ENCODE measurements at places on chromosomes 11 and 22. TPM values are rescaled to one million over a fixed set of nuclear protein-coding genes. Genes with fewer than 3 reads are reported as not detected.
A peak's percentile ranks its signal among the peaks of the same experiment; 100 is the strongest.

The ZNF280B gene
- total RNA-seq: 0.96 TPM

The PAX6 gene
- not detected for total RNA-seq

The PDE3B gene
- 5.9 TPM for total RNA-seq

The TREH gene
- total RNA-seq: not detected

DNA sequence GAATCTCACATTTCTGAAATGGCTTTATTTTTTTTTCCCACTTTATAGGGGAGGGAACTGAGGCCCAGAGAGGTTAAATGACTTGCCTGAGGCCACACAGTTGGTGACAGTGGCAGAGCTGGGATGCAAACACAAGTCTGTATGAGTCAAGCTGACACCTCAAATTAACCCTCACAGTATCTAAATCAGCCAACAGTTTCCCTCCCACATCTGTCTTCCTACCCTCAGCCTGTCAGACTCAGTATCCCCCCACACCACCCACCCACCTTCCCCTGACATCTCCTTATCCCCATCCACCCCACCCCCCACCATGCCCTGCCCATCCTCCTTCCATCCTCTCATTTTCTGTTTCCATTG lies 95.2 kb downstream of the TP53I11 start:
- DNase-seq: no peak

The TOMT gene
- total RNA-seq: not detected

GRCh38 chr11:2586793-2587131 lies 113.0 kb downstream of the KCNQ1OT1 start:
- no peak for DNase-seq

GRCh38 chr11:71437879-71438278 lies 10.3 kb downstream of the DHCR7 start:
- no peak for DNase-seq

The POGLUT3 gene
- total RNA-seq: 11.9 TPM

GRCh38 chr11:59456661-59457060 lies at the start of gene OR4D6:
Gene OR4D6, plus strand, starts transcription at chr11:59456961. Its CDS starts 0 bp downstream, at chr11:59456961.
- no peak for DNase-seq

DNA sequence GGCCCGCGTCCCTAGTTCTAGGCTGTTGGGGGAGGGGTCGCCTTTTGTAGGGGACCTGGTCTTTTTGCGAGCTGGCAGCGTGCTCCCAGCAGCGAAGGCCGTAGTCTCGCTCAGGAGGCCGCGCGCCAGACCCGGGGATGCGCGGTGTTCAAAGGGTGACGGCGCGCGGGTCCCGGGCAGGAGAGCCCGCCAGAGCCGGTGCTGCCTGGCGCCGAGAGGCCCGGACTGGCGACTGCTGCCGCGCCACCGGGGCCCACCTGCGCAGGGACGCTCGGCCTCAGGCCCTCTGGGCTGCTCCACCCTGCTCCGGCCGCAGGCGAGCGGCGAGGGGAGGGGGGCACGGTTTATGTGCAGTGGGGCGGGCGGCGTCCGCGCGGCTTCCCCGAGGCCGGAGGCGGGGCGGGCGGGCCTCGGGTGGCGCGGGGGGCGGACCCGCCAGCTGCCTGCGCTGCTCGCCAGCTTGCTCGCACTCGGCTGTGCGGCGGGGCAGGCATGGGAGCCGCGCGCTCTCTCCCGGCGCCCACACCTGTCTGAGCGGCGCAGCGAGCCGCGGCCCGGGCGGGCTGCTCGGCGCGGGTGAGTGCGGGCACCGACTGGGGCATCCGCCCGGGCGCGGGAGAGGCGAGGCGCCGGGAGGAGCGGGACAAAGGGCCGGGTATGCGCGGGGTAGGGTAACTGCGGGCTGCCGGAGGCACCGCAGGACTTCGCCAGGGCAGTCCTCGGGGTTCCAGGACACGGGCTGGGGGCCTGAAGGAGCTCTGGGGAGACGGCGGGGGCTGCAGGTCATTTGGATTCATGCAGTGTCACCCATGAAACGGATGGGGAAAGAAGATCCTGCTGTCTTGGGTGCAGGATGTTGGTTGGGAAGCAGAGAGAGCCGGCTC lies at the start of gene PRSS23:
Gene PRSS23 (plus strand): TSS at position 467 of the 884 bp plus-strand sequence. CDS start 7,102 bp downstream, outside the sequence.
- peak; percentile 66 for DNase-seq

The MAP6 gene
- 5.7 TPM for total RNA-seq

DNA sequence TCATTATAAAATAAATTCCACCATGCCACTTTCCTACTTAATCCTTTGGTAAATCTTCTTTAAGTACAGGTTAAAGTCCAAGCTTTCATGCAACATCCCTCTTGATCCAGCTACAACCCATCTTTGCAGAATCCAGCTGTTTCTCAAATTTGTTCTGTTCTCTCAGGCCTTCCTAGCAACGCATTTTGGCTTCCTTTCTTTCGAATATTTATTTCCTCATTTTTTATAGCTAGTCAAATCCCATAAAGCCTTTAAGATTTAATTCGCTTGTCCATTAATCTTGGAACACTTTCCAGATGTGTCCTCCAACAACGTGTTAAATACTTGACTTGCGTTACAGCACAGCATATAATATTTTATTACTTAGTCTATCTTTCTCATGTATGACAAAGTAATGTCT lies 600.1 kb upstream of the CHORDC1 start:
- no peak for DNase-seq

DNA sequence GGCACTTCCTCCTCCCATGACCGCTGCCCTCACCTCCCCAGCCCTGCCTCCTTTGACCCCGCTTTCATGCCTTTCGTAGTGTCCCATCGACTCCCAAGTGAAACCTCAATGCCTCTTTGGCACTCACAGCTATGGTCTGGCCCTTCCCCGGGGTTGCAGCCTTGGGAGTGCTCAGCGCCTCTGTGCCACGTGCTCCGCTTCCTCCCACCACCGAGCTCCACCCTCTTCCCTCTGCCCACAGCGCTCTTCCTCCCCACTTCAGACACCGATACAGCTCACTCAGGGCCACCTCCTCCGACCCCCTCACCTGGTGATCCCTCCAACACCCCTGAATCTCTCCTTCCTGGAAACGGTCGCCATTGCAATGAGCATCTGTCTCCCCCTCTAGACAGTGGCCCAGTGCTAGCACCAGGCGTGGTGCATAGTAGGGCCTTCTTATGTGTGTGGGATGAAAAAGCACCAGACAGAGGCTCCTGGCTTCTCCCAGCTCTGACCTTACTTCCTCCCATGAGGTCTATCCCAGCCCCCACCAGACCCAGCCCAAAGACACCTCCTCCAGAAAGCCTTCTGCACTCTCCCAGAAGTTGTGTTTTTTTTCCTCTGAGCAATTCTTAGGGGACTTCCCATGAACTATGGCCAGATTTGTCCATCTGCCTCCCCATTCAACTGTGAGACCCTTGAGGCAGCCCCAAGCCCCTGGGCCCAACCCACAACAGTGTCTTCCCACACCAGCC lies 16.4 kb upstream of the SCGB1A1 start:
- DNase-seq: peak; percentile 63

GRCh38 chr11:62383822-62384221 lies 35.0 kb upstream of the SCGB1A1 start:
- no peak for DNase-seq

The TRIM48 gene
- total RNA-seq: not detected

DNA sequence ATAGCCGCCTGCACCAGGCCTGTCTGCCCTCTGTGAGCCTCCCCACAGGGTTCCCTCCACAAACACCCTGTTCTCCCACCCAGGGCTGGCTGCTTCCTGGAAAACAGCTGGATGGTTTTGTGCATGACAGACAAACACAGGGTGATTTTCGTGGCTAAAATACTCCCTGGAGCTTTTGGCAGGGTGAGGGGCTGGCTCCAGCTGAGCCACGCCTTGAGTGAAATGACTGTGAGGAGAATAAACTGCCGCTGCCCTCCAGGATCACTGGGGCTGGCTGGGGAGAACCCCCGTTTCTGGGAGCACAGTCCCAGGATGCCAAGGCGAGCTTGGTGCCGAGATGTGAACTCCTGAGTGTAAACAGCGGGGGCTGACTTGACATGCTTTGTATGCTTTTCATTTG lies 20.3 kb upstream of the PPP6R3 start:
- DNase-seq: no peak

GRCh38 chr11:32108576-32108975 lies 17.7 kb downstream of the RCN1 start:
- no peak for DNase-seq

The SLC22A9 gene
- total RNA-seq: not detected

- DNase-seq: no peak
These were observed 4.5 kb downstream of the GSTT2 start for GRCh38 chr22:23984430-23984829.

The INPPL1 gene
- 115 TPM for total RNA-seq

The RPS3 gene
- total RNA-seq: 864 TPM

GRCh38 chr22:49297871-49298721 lies 529.6 kb downstream of the BRD1 start:
- DNase-seq: no peak

DNA sequence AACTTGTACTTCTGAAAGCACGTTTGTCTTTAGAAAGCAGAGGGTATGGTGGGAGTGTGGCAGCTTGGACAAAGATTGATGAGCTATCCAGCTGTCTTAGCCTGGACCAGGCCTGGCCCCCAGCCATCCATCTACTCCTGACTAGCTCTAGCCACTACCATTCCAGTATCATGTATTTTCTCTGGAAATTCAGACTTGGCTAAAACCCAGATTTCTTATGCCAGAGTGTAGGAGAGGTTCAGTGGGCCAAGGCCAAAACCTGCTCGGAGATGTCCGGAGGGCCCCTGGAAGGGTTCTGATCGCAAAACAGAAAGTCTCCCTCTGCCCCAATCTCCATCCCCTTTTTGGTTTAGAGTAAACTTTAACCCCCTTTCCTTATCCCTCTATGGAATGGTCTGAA lies 24.8 kb upstream of the MTCH2 start:
- no peak for DNase-seq

Data from left ventricle myocardium inferior (tissue), 1 donor.